A375 (cell line): ENCODE measurements at places on chromosomes 1 and 21. TPM values are rescaled to one million over a fixed set of nuclear protein-coding genes. Genes with fewer than 3 reads are reported as not detected.

NECTIN4 gene
- 0.27 and 1.2 TPM in 2 replicates for total RNA-seq

KLF17 gene
- total RNA-seq: 0.21 and 0.34 TPM in 2 replicates

ITGB2 gene
- total RNA-seq: 1.7 and 1.8 TPM in 2 replicates

LIPI gene
- total RNA-seq: not detected in 2 replicates

FH gene
- total RNA-seq: 116 and 151 TPM in 2 replicates

KIAA0040 gene
- 26.5 and 28.4 TPM in 2 replicates for total RNA-seq

ILDR2 gene
- 0.60 and 0.64 TPM in 2 replicates for total RNA-seq

DTL gene
- 60.8 and 63.2 TPM in 2 replicates for total RNA-seq

LAMB3 gene
- total RNA-seq: 14.7 and 24.7 TPM in 2 replicates
